Fibroblast of skin of right quadriceps (primary cell): ENCODE measurements at places on chromosomes 2 and 18.

DNA sequence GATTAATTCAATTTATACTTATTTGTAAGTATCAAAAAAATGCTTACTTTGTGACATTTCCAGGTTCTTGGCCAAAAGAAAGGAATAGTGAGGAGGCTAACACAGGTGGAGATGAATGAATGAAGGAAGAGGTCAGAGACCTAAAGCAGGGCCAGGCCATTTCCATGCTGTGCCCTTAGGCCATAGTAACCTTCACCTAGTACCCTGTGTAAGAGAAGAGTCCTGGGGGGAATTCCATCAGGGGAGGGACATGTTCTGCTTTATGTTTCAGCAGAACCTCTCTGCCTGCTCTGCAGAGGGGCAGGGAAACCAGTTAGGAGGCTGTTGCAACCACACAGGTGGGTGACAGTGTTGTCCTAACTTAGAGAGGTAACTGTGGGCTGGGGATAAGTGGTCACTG, 204.2 kb upstream of the CDH20 start:
- DNase-seq, result no peak

GRCh38 chr2:179104736-179105135, 54.8 kb upstream of the CCDC141 start:
- peak; percentile 4 for DNase-seq

GRCh38 chr2:205930209-205930608, 155.8 kb downstream of the INO80D start:
- peak; percentile 32 for DNase-seq

- peak; percentile 64 for DNase-seq
Measured at GRCh38 chr2:29309090-29310029, 194.1 kb downstream of the CLIP4 start.

DNA sequence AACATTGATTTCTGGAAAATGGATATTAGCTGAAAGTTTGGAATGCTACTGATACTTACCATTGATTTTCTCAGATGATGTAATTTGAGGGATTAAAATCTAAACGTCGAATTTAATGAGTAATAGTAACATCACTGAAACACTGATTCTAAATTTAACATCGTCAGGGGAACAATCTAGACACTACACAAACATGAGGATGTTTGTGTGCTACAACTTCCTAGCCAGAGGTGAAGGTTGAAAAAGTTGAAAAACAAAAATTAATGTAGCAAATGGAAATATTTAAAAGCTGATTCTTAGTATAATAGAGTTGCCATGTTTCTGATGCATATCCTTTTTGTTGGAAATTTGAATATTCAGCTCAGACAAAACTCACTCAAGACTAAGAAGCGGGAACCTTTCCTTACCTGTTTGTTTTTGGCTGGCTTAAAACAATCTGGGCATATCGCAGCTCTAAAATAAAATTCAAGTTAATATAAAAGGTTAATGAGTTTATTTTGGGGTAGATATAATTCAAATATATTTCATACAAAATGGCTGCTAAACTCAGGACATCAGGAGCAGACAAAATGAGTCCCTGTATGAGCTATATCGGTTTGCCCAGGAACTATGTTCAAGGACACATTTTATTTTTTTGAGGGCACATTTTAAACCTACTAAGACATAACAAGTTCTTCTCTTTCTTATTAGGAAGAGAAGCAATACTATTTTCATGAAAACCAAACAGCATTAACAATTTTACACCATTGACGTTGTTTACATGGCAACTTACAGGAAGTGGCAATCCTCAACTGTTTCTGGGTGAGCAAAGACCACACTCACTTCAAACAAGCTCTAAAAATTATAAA, 52.6 kb upstream of the PEX13 start:
- DNase-seq, result no peak

DNA sequence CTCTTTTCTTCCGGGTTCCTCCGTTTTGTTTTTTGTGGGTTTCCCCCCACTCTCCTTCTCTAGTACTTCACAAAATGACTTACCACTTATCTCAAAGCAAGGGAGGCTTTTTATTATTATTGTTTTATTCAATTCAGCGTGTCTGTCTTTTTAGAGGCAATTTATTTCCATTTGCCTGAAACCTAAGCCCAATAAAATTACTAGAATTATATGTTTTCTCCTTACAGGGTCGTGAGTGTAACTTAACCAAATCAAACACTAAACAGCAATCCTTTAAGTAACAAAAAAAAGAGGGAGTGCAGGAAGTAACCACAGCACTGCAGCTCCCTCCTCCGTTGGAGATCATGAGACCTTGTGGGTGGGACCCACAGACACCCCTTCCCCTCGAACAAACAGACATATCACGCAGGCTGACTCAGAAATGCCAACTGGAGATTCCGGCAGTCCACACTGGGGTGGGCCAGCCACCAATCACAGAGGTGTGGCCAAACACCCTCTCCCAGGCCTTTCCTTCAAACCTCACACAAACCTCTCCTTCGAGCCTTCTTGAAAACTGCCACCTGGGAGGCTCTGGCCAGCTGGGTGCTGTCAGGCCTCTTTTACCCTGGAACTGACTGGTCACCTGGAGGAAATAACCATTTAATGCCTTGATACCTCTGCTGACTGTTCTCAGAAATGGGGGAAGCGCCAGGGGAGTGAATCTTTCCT, 207.1 kb upstream of the SMAD2 start:
- no peak for DNase-seq

GRCh38 chr2:175282886-175283285, 101.4 kb upstream of the ATP5MC3 start:
- DNase-seq, result no peak

DNA sequence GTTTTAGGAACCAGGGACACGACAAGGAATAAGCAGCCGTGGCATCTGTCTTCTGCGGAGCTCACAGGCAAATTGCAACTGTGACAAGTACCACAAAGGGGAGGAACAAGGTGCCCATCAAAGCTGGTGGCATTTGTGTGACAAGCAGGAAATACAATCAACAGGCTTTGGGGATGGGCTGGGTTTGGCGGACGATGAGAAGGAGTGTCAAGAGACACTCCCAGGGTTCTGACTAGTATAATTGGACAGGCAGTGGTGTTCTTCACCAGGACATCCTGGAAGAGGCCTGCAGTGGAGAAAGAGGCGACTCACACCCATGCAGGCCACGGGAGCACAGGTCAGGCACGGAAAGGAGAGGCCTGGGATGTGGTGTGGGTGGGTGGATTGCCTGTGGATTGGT, 14.2 kb upstream of the SPATA3 start:
- DNase-seq, result no peak

GRCh38 chr2:38336621-38337020, 40.5 kb downstream of the ATL2 start:
- DNase-seq, result no peak

- no peak for DNase-seq
Measured at GRCh38 chr18:46536215-46536874, 120.7 kb downstream of the LOXHD1 start.

DNA sequence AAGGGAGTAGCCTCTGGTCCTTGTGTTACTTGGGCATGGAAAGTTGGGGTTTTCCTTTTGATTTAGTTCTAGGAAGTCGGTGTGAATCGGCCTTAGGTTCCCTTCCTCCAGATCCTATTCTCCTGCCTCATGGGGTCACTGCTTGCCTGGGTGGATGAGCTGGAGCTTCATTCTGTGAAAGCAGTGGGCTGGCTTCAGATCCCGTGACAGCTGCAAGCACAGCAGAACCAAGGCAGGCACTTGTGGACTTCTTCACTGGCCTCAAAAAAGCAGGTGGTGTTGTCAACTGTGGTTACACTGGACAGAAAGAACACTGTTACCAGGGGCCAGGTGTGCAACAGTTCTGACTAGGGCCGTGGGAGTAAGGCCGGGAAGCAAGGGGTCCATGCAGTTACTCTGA, 243.4 kb downstream of the LDLRAD4 start:
- DNase-seq, result no peak

DNA sequence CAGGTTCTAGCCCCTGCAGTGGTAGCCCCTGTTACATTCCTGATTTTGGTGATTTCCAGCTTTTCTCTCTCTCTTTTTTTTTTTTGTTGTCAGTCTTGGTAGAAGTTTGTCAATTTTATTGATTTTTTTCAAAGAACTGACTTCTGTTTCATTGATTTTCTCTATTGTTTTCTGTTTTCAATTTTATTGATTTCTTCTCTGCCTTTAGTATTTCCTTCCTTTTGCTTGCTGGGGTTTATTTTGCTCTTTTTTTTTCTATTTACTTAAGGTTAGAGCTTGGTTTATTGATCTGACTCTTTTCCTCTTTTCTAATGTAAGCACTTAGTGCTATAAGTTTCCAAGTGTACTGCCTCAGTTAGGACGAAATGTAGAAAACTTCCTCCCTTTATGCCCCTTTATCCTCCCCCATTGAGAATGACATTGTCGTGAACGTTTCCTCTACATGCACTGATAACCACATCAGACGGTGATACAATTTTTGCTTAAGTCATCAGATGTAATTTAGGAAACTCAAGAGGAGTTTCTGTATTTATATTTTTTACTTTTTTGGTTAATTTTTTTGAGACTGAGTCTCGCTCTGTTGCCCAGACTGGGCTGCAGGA, 81.1 kb upstream of the HS6ST1 start:
- DNase-seq, result no peak

DNA sequence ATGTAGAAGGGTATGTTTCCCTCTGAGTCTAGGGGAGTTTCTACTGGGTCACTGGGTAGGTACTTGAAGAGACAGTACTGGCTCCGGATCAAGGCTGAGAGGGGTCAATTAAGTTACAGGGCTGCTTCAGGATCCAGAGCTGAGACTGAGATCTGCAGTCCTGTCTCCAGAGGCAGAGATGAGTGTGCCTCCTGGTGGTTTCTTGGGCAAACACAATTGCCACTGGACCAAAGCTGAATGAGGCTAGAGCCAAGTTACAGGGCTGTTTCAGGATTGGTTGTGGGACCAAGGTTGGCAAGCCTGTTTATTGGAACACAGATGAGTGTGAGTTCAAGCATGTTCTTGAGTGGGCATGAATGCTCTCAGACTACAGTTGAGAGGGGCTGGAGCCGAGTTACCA, 157.9 kb downstream of the ADCYAP1 start:
- no peak for DNase-seq

- no peak for DNase-seq
Measured at GRCh38 chr2:98389251-98389605, 43.0 kb downstream of the CNGA3 start.

- no peak for DNase-seq
Measured at GRCh38 chr2:45954233-45954850, 302.9 kb downstream of the PRKCE start.

DNA sequence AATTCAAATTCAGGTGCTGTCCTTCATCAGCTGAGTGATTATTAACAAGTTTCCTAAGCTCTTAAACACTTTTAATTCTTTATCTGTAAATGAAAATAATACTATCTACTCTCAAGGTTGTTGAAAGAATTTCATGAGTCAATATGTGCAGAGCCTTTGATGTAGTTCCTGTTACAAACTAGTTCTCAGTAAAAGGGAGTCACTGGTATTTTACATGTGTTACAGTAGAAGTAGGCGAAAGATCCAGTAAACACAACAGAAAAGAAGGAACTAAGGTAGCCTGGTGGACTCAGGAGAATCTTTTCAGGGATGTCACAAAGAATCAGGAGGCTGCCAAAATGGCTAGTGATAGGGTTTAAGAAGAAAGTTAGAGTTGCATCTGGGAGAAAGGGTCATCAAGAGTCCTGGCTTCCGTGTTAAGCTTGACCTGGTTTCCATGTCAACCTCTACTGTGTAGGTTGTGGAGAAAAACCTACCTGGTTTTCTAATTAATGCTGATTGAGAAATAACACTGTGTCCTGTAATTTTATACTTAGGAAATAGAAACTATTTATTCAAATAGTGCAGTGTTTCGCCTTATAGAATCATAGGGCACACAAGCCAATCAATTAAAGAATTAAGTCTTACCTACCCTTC, 58.3 kb upstream of the TRIB2 start:
- DNase-seq, result no peak

GRCh38 chr18:33205777-33206176, 234.7 kb downstream of the CCDC178 start:
- DNase-seq, result no peak

DNA sequence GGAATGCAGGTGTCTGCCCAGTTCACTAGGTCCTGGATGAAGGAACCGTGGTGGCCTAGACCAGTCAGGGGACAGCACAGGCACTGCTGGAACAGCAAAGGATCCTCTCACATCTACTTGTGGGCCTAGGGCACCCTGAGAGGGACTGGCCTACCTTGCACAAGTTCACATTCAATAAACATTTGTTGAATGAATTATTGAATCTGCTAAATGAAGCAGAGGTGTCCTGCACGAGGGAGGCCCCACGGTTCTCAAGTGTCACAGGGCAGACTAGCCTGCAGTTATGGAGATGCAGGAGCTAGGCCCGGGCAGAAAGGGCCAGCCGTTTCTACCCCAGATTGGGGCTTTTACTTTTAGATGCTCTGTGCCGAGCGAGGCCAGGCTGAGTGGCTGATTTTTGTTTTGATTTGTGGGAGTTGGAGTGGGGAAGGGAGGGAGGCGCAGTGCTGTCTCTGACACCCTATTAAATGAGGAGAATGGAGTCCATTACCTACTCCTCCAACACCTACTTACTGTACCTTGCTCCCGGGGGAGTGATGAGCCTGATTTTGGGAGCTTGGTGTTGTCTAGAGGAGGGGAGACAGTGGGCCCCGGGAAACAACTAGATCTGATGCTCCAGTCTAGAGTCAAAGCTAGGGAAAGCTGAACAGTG, 18.4 kb downstream of the SH2D6 start:
- DNase-seq, result no peak

DNA sequence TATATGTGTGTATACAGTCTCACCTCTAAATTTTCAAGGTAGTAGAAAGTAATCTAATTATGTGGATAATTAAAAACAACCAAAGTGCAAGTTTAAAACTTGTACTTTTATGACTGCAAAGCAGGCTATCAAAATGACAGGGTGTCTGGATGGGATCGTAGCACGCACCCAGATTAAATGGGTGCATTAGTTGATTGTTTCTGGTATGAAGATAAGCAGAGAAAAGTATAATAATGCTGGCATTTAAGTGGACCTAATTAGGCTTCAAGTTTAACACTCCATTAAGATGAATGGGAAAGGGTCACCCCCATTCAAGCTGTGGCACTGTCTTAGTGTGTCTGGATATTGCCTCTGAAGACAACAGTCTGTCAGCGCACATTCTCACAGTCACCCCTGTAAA, 124.6 kb upstream of the ZEB2 start:
- no peak for DNase-seq

GRCh38 chr2:144730711-144731110, 210.8 kb upstream of the ZEB2 start:
- peak; percentile 3 for DNase-seq

DNA sequence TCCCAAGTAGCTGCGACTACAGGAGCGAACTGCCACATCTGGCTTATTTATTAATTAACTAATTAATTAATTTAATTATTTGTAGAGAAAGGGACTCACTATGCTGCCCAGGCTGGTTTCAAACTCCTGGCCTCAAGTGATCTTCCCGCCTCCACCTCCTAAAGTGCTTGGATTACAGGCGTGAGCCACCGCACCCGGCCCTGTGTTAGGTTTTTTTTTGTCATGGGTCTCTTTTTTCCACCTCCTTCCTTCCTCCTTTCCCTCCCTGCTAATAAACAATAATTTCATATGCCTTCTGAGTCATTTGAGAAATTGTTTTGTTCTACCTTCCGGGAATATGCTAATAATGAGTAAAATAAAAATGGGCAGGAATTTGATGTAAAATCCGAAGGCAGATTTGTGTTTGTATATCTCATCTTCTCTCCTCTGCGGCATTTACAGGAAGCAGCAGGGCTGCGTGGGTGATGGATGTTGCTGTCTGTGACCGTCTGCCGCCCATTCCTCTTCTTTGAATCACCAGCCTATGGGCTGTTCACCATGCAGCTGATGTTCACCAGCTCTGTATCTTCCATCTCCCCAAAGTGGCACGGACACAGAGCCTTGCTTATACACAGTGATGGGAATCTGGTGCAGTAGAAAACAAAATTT, 89.9 kb downstream of the ACSL3 start:
- DNase-seq, result peak; percentile 79
